MCF 10A (cell line): ENCODE measurements at places on chromosomes 1 and 21. TPM values are rescaled to one million over a fixed set of nuclear protein-coding genes. Genes with fewer than 3 reads are reported as not detected.

GRCh38 chr1:229086091-229086490 is 184.8 kb upstream of the RAB4A start:
- H3K4me1 ChIP-seq: peaks cover 27% of the 10 kb centered on the region
- H3K4me3 ChIP-seq: no peak overlapping the region
- no peak overlapping the region for H3K27ac ChIP-seq
- no peaks in the 10 kb centered on the region for H3K36me3 ChIP-seq

DNA sequence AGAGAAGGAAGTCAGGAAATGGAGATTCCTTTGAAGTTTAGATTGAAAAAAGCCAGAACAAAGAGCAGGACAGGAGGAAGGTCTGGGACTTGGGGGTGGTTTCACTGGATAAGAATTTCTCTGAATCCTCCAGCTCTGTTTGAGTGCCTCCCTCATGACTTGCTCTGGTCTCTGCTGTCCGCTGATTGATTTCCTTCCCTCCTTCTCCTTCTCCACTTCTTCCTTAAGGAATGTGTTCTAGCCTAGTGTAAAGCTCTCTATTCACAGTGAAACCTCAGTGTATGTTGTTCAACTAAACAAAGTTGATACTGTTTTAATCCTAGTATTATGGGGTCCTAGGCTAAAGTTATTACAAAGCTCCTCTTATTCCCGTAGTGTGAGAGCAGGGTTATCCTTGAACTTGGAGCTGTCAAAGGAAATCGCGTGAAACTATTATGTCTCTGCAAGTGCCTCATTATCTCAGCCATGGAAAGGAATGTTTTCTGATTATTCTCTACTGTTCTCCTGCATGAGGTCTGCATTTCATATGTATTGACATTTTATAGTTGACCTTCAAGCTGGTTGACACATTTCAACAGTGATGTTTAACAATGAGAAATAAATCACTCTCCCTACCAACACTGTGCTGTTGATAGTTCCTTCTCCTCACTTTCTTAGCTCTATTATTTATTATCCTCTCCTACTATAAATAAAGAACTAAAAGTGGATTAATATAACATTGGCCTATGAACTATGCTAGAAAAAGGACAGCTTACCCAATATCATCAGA is 82.7 kb upstream of the KCTD3 start:
- H3K36me3 ChIP-seq: no peaks in the 10 kb centered on the region
- H3K4me3 ChIP-seq: no peak overlapping the region
- DNase-seq: no peak
- H3K4me1 ChIP-seq: peaks cover 9% of the 10 kb centered on the region

DNA sequence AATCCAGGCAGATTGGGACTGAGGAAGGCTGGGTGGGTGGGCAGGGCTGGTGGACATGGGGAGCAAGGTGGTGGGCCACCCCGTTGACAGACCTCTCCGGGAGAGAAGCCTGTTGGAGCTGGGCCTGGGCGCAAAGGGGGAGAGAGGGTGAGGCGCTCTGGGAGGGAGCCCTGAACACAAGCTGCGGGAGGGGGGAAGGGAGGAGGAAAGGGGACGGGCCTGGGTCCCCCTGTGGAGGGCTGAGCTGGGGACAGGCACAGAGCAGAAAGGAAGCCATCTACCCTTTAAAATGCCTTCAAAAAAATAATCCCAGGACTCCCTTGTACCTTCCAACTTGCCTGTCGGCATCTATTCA is 161.8 kb downstream of the PSMG1 start:
- no peak for DNase-seq
- peak overlapping the region; percentile 66 for H3K27ac ChIP-seq

DNA sequence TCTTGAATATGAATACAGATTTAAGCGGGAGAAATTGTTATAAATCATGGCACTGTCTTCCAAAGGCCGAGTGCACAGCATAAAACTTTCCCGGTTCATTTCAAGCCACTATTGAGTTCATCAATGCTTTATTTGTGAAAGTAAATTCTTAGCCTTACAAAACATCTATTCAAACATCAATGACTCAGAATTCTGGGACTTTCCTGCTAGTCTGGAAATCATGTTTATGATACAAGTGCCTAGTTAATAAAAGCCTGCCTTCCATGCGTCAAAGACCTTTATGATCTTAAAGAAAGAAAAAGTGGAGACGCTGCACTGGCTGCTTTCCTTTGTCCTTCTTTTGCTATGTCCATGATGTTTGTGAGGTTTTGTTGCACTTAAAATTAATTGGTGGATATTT is 137.7 kb downstream of the SETD4 start:
- H3K4me1 ChIP-seq: peaks cover 29% of the 10 kb centered on the region
- H3K27ac ChIP-seq: no peak overlapping the region
- H3K27me3 ChIP-seq: no peaks in the 10 kb centered on the region
- no peaks in the 10 kb centered on the region for H3K36me3 ChIP-seq
- no peak for DNase-seq

- no peaks in the 10 kb centered on the region for H3K27me3 ChIP-seq
- no peak for DNase-seq
- H3K36me3 ChIP-seq: no peaks in the 10 kb centered on the region
- H3K27ac ChIP-seq: peak overlapping the region; percentile 96
These were observed 665 bp downstream of the EFHD2 start for GRCh38 chr1:15410223-15410883.

- H3K4me1 ChIP-seq: peaks cover 14% of the 10 kb centered on the region
- no peak overlapping the region for H3K4me3 ChIP-seq
- peak overlapping the region; percentile 84 for H3K27ac ChIP-seq
These were observed 51.0 kb upstream of the IKBKE start for GRCh38 chr1:206419250-206419649.

- no peak overlapping the region for H3K27ac ChIP-seq
- H3K4me1 ChIP-seq: peaks cover 9% of the 10 kb centered on the region
- no peaks in the 10 kb centered on the region for H3K27me3 ChIP-seq
These were observed 10.9 kb upstream of the TTC22 start for GRCh38 chr1:54811739-54812655.

SPRR4 gene
- not detected in 2 replicates for total RNA-seq

NR5A2 gene
- 0.09 TPM in 1 of 2 replicates, not detected in the other for total RNA-seq

SPRR1A gene
- not detected in 2 replicates for total RNA-seq
